ENCODE measurements at places on chromosomes 16 and 17. TPM values are rescaled to one million over a fixed set of nuclear protein-coding genes. Genes with fewer than 3 reads are reported as not detected.

Gene ZNF629
- total RNA-seq, result 4.7 TPM

Gene ZG16
- total RNA-seq, result not detected

Gene ZNF423
- total RNA-seq, result 0.72 TPM

Gene PIRT
- not detected for total RNA-seq

Gene TMC8
- 2.0 TPM for total RNA-seq

Gene FBXO39
- 0.68 TPM for total RNA-seq

Gene CRISPLD2
- total RNA-seq, result 6.5 TPM

Gene IFI35
- total RNA-seq, result 7.7 TPM

Gene PERCC1
- not detected for total RNA-seq

Gene SLC25A10
- total RNA-seq, result 37.2 TPM

Gene DYNLL2
- 18.6 TPM for total RNA-seq

Gene CBLN1
- total RNA-seq, result 0.36 TPM

Gene CNTD1
- not detected for total RNA-seq

Gene CLDN6
- not detected for total RNA-seq

Gene ST6GALNAC2
- 24.0 TPM for total RNA-seq

Gene LUC7L3
- 43.6 TPM for total RNA-seq

Gene C1QTNF1
- 4.1 TPM for total RNA-seq

Gene PNMT
- 1.1 TPM for total RNA-seq

Gene TMC7
- total RNA-seq, result 0.72 TPM

Gene RNF167
- 79.2 TPM for total RNA-seq

Gene FOXN1
- total RNA-seq, result 14.8 TPM

Gene CFAP97D1
- not detected for total RNA-seq

Gene DNAAF1
- 0.16 TPM for total RNA-seq

Gene SSTR5
- total RNA-seq, result not detected

Gene CCL11
- total RNA-seq, result 0.28 TPM

Gene ETV4
- 5.7 TPM for total RNA-seq

Gene TP53TG3F
- total RNA-seq, result not detected

Gene KRTAP3-1
- not detected for total RNA-seq

Gene IGSF6
- 0.76 TPM for total RNA-seq

Gene CDRT15
- not detected for total RNA-seq

Gene ARSG
- total RNA-seq, result 6.8 TPM

Gene SLC52A1
- total RNA-seq, result 0.68 TPM

Gene GLP2R
- total RNA-seq, result not detected

Gene DNAJA2
- total RNA-seq, result 44.6 TPM

Gene HBA1
- total RNA-seq, result 7.9 TPM

Gene ECI1
- total RNA-seq, result 65.8 TPM

Gene ABCA10
- total RNA-seq, result 2.8 TPM

Gene CLEC16A
- 17.7 TPM for total RNA-seq

Gene METTL23
- total RNA-seq, result 17.8 TPM

Gene ACSF3
- total RNA-seq, result 14.1 TPM

Gene CCL7
- total RNA-seq, result not detected

Gene TPSD1
- total RNA-seq, result not detected

Gene SCIMP
- 0.72 TPM for total RNA-seq

Gene CDH5
- total RNA-seq, result 5.3 TPM

Gene CAPNS2
- 28.0 TPM for total RNA-seq

Gene RTN4RL1
- 1.2 TPM for total RNA-seq

Gene DNAAF8
- 0.28 TPM for total RNA-seq

Gene TMEM231
- total RNA-seq, result 3.1 TPM

Gene KIFC3
- total RNA-seq, result 20.6 TPM

Gene MYL4
- total RNA-seq, result not detected

Gene FSCN2
- total RNA-seq, result 0.76 TPM
